ENCODE measurements at places on chromosomes 16 and 17.

- DNase-seq, result peak; percentile 83
These were observed 26.5 kb upstream of the LASP1NB start for GRCh38 chr17:38898812-38899348.

DNA sequence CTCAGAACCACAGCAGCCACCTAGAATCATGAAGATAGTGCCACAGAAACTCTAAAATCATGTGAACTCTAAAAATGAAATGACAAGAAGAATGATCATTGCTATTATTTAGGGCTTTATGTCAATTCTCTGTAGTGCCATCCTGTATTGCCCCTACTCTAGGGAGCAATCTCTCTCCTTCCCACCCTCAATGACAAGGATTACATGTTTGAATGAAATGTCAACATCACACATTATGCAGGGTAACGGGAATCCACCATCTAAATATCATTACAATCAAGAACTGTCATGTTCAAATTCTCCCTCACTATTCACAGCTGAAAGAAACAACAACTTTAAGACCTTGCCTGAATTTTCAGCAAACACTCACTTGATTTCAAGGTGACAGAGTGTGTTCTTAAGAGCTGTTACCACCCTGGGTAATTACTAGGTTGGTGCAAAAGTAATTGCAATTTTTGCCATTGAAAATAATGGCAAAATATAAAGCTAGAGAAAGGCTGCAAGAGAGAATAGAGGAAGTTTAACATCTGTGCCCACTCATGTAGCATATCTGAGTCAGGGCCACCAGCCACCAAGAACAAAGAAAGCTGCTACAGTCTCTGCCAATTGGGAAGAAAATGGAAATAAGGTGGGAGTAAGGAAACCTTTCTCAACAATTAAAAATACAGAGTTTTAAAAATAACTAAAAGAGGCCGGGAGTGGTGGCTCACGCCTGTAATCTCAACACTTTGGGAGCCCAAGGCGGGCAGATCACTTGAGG lies 112.8 kb upstream of the PSMD7 start:
- DNase-seq, result no peak

DNA sequence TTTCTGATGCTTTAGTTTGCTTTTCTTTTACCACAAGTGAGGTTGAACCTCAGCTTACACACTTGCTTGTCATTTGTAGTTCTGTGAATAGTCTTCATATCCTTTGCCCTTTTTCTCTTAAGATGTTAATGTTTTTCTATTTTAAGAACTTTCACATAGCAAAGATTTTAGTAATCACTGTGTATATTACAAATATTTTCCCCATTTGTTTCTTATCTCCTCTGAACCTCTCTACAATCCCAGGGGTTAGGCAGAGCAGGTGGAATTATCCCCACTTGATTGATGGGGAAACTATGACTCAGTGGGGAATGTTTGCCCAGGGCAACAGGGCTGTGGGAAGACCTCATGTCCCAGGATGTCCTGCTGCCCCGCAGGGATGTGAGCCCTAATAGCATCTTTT lies 11.7 kb upstream of the MYH3 start:
- DNase-seq, result no peak

DNA sequence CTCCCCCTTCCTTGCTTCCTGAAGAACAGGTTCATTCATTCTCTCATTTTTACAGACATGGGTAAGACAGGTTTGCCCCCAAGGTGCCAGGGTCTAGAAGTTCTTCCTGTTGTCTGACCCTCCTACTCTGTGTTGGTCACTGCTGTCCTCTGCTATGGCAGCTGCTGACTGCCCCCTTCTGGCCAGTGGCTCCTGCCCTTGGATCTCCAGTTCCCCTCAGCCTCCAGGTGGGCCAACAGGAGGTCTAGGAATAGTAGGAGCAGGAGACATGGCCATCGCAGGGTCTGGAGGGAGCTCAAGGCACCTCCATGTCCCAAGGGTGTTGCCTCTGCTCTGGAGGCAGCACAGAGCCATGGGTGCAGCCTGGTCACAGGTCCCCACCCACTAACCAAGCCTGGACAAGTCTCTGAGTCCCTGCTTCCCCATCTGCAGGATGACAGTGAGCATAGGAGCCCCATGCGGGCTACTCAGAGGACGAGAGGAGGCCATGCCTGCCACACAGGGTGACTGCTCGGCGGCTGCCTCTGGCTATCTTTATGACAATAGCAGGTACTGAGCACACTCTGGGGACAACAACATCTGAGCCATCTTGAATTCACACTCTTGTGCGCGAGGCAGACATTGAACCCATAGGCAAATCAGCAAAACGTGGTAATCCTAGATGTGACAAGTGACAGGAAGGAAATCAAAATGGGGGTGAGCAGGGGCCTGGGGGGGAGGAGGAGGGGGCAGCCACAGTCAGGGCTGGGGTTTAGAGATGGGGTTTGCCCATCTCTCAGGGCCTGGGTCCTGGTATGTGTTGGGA lies 27.0 kb upstream of the NXPH3 start:
- no peak for DNase-seq

GRCh38 chr16:51968749-51969148 lies 578.2 kb downstream of the TOX3 start:
- DNase-seq, result no peak

- no peak for DNase-seq
These were observed 27.5 kb upstream of the PIK3R6 start for GRCh38 chr17:8894673-8895578.

DNA sequence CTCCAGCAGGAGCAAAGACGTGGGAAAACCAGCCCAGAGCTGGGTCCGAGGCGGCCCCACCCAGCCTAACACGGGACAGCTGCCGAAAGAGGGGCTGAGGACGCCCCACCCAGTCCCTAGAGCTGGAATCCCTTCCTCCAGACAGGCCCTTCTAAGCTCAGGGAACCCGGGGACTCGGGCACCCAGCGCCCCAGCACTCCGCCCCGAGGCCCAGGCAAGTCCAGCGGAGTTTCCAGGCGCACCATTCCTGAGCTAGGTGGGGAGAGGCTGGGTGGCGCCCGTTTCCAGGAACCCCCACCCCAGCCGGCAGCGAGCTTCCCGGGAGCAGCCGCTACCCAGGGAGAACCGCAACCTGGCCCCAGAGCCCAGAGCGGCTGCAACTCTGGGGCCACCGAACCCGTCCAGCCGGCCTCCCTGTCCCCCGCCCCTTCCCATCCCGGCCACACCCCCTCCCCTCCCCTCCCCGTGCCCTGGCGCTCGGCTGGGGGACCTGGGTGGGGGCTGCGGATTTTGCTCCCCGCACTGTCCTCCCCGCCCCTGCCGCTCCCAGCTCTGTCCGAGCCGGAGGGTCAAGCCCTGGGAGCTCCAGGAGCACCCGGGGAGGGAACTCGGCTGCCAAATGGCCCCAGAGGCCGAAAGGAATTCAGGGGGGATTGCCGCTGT lies 536 bp downstream of the TMC6 start:
- no peak for DNase-seq

GRCh38 chr16:80176114-80176513 lies 364.7 kb upstream of the DYNLRB2 start:
- no peak for DNase-seq

- peak; percentile 80 for DNase-seq
These were observed 3.4 kb upstream of the MLLT6 start for GRCh38 chr17:38701504-38702165.

- no peak for DNase-seq
These were observed 188.7 kb downstream of the MAF start for GRCh38 chr16:79411805-79412204.

GRCh38 chr16:74107795-74108610 lies 188.6 kb upstream of the PSMD7 start:
- DNase-seq, result no peak

GRCh38 chr16:83692224-83692623 lies 115.6 kb upstream of the HSBP1 start:
- DNase-seq, result no peak

DNA sequence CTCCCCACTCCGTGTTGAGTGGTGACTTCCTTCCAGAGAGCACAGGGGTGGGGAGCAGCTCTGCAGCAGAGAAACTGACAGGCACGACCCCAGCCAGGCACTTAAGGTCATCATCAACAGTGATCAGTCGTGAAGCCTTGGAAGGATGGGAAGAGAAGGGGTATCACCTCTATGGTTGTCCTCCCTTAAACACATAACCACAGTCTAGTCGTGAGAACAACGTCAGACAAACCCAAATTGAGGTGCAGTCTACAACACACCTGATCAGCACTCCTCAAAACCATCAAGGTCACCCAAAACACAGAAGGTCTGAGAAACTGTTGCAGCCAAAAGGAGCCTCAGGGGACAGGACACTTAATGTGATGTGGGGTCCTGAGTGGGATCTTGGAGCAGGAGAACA lies 68.3 kb downstream of the MPRIP start:
- no peak for DNase-seq

- DNase-seq, result peak; percentile 51
These were observed 3.5 kb upstream of the RPL13 start for GRCh38 chr16:89556750-89557689.

- no peak for DNase-seq
These were observed 38.7 kb downstream of the STH start for GRCh38 chr17:46037722-46038255.

DNA sequence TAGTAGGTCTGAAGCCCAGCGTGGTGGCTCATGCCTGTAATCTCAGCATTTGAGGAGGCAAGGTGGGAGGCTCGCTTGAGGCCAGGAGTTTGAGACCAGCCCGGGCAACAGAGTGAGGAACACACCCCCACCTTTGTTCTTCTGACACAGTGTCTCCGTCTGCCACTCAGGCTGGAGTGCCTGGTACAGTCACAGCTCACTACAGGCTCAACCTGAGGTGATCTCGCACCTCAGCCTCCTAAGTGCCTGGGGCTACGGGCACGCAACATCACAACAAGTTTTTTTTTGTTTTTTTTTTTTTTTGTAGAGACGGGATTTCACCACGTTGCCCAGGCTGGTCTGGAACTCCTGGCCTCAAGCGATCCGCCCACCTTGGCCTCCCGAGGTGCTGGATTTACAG lies 6.7 kb upstream of the TLCD3A start:
- DNase-seq, result no peak

GRCh38 chr17:78991906-78992532 lies 12.3 kb upstream of the LGALS3BP start:
- DNase-seq, result no peak

- no peak for DNase-seq
These were observed 45.7 kb upstream of the FAM20A start for GRCh38 chr17:68646626-68647526.

DNA sequence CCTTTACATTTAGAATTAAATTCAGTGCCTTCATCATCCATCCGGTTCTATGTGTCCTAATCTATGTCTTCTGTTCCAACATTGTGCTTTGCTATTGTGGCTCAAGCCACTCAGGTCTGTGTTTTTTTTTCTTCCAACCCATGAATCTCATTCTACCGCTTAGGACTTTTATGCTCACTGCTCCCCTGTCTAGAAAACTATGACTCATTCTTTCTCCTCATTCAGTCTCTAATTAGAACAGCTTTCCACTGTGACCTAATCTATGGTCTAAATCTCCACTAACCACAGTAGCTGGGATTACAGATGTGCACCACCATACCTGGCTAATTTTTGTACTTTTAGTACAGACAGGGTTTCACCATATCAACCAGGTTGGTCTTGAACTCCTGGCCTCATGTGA lies 418.7 kb downstream of the KCNJ2 start:
- no peak for DNase-seq

DNA sequence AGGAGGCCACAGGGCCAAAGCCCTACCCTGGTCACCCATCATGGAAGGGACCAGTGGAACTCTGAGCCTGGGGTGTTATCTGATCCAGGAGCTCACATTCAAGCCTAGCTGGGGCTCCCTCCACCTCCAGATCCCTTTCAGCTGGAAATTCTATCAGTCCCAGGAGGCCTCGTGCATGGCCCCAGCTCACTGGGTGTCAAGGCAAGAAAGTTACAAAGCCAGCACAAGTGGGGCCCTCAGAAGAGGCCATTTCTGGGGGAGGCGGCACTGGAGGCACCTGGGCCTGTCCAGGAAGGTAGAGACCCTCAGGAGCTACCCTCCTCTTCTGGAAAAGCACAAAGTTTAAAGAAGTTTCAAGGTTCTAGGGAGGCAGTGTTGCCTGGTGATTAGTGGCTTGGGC lies 4.8 kb downstream of the CA7 start:
- DNase-seq, result no peak

- no peak for DNase-seq
These were observed 5.1 kb downstream of the MVP start for GRCh38 chr16:29825145-29826044.

DNA sequence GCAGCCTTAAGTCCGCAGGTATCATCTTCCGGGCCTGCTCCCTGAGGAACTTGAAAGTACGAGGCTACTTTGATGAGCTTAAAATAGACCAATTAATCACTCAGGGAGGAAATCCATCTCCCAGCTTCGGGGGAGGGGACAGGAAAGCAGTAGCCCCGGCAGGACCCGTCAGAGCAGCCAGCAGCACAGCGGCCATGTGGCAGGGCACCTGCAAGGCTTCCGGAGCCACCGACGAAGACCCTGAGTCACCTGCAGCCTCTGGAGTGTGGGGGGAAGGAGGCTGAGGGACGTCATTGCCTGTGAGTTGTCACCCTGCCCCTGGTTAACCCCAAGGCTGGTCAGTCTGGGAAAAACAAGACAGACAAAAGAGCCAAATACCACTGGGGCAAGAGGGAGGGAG lies 4.4 kb upstream of the CYB561 start:
- no peak for DNase-seq

DNA sequence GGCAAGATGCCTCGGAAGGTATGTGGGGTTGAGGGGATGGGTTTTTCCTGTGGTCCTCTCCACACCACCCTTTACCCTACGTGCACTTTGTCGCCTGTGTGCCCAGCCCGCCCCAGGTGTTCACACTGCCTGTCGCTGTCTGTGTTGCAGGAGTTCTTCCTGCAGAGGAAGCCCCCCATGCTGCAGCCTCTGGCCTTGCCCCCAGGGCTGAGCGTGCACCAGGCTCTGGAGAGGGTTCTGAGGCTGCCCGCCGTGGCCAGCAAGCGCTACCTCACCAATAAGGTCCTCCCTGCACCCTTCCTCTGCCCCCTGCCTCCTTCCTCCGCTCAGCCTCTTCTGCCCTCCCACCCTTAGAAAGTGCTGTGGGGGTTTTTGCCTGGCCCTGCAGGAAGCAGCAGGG lies 15.2 kb downstream of the PFAS start:
- DNase-seq, result no peak

GRCh38 chr16:2831203-2831602 lies 1.1 kb downstream of the ZG16B start:
- no peak for DNase-seq

GRCh38 chr16:66026211-66026610 lies 340.3 kb upstream of the CDH5 start:
- DNase-seq, result no peak

GRCh38 chr16:81461243-81461642 lies 16.6 kb downstream of the CMIP start:
- DNase-seq, result no peak

- DNase-seq, result peak; percentile 43
These were observed 1.4 kb upstream of the BAHCC1 start for GRCh38 chr17:81393684-81394376.
